ENCODE measurements at places on chromosomes 12 and 14.

DNA sequence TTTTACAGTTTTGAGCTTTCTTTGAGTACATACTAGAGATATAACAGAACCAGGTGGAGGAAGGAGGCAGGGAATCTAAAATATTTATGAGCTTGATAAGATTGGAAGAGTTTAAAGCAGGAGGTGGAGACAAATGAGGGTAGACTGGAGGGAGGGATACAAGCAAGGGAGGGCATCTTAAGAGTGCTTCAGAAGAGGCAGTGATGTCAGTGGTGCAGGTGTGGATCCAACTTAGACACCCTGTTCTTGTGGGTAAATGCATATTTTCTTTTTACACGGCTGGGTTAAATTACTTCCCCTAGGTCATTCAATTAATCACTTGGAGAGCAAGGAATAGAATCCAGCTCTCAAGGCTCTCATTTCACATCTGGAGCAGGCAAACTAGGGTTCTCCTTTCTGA is 146.1 kb upstream of the LRIG3 start:
- no peak for DNase-seq

- peak; percentile 45 for DNase-seq
Observed at GRCh38 chr12:57738661-57739237, at the start of gene AGAP2. TSS of gene AGAP2 (minus strand) at chr12:57738742. CDS start at chr12:57738246, 496 bp downstream.

GRCh38 chr12:119885549-119885948 is 8.4 kb upstream of the CIT start:
- no peak for DNase-seq

GRCh38 chr14:24311837-24312615 is 724 bp downstream of the LTB4R start:
- DNase-seq: no peak

GRCh38 chr12:109053382-109054123 is 1.2 kb downstream of the USP30 start:
- DNase-seq: no peak

DNA sequence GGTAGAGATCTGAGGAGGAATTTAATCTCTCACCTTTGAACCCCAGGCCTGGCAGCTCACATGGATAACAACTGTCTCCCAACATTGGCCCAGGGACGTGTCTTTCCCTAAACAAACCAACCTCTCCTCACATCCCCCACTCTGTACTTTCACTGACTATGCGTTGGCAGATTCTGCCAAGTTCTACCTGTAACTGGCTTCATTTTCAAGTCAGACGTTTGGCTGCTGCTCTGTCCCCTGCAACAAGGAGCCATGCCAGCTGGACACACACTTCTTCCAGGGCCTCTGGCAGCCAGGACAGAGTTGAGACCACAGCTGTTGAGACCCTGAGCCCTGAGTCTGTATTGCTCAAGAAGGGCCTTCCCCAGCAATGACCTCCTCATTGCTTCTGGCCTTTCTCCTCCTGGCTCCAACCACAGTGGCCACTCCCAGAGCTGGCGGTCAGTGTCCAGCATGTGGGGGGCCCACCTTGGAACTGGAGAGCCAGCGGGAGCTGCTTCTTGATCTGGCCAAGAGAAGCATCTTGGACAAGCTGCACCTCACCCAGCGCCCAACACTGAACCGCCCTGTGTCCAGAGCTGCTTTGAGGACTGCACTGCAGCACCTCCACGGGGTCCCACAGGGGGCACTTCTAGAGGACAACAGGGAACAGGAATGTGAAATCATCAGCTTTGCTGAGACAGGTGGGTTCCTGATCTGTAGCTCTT is at the start of gene INHBC:
Gene INHBC, plus strand, starts transcription at position 268 of the 707 bp plus-strand sequence. Its CDS starts 103 bp downstream, at position 371.
- DNase-seq: no peak

- no peak for DNase-seq
Observed at GRCh38 chr12:8886502-8887284, 27.6 kb upstream of the PHC1 start.

GRCh38 chr14:22849212-22849819 is 12.9 kb downstream of the MMP14 start:
- no peak for DNase-seq

DNA sequence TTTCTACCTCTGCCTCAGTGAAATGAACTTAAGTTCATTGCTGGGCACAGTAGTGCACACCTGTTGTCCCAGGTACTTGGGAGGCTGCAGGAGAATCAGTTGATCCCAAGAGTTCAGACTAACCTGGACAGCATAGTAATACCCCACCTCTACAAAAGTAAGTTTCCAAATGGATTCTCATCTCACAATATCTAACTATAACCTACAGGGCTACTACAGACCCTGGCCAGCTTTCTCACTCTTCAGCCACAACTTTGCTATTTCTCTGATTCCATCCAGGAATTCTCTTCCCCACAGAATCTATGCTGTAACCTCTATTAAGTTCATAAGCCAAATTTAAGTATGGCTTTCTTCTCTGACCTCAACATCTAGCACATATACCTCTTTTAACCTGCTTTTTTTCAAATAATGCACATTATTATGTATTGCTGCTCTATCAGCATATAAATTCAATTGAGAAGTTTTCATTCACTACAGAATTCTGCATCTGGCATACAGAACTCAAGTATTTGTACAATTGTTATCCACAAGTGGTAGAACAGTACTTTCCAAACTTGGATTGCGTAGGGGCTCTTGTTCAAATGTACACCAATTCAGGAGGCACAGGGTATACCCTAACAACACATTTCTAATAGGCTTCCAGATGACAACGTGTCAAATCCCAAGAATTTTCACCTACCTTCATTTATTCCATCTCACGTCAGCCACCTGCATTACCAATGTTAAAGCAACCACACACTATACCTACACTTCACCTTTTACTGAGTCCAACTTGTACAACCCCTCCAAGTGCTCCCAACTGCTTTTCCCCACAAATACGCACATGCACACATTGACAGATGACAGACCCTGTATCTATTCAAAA is 3.8 kb downstream of the RPS29 start:
- DNase-seq: no peak

DNA sequence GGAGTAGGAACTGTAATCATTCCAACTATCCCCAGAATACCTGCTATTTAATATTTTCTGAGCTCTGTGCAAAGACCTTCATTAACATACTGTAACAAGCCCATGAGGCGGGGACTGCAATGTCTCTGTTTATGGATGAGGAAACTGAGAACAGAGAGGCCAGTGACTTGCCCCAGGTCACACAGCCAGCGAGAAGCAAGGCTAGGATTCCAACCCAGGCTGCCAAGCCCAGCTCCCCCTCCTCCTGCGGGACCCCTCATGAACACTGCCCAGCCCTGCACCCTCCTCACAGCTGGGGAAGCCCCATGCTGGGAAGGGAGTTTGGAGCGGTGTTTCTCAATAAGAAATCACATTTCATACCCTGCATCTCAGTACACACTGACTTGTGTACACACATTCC is 10.9 kb downstream of the HVCN1 start:
- no peak for DNase-seq

DNA sequence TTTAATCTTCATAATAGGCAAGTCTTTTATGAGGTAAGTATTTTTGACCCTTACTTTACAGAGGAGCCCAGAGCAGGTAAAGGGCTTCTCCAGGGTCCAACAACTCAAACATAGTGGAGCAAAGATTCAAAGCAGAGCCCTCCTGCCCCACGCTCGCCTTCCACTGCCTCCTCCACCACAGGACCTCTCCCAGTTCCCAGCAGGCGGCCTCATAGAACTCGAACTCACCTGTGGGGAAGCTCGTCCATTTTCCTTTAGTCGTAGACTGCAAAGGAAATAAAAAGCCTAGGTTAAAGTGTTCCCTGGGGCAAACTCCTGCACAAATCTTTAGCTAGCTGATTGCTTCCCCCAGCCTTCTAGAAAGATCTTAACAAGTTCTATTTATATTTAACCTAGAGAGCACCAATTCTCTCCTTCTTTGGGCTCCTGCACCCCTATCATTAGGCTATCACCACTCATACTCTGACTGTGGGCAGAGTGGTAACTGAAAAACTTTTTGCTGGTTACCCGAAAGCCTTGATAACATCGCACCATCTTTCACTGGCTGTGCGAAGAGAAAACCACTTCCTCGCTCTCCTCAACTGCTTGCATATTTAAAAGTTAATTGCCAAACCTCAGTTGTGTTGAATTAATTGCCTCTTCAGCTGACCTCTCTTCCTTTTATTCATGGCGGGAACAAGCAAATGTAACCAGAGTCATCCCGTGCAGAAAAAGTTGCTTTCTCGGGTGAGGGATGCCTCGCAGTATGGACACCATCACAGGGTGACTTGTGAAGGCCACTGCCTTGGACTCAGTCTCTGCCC is 299.6 kb downstream of the DPF3 start:
- no peak for DNase-seq

DNA sequence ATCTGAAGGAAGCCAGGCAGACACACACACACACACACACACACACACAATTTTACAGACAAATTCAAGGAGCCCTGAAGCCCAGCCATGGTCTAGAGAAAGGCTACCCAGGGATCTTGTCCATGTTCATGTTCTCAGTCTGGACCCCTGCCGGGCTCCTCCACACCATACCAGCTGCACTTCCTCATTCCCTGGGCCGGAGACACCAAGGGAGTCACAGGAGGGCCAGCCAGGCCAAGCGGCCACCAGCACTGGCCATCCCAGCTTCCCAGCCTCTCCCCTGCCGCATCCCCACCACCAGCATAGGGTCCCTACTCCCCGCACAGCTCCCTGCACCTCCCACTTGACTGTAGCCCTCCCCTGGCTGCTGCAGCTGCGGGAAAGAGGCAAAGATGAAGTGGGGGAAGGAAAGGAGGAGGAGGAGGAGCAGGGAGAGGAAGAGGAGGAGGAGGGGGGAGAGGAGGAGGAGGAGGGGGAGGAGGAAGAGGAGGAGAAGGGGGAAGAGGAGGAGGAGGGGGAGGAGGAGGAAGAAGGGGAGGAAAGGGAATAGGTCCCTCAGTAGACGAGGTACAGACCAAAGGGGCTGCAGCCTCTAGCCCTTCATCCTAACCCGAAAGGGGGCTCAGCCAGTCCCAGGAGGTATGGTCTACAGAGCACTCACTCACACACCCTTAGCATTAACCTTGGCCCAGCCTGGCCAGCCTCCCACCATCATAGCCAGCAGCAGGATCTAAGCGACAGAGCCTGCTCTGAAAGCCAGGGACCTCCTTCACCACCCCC is 293.2 kb downstream of the DPF3 start:
- DNase-seq: no peak

GRCh38 chr14:57038689-57039088 is 228.4 kb upstream of the OTX2 start:
- no peak for DNase-seq

DNA sequence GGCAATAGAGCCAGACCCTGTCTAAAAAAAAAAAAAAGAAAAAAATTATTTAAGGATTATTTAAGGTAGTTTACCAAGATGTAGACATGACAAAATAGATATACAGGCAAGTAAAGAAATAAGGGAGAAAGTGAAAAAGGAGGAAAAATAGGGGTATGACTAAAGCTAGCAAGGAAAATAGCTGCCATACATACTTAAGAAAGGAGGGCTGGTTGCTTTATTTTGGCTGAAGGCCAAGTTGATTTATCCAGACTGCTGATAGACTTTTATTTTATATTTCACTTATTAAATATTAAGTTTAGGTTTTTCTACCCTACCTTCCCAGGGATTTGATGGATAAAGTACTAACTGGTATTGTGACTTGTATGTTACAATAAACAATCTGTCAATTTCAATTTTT is 8.3 kb upstream of the AEBP2 start:
- no peak for DNase-seq

- DNase-seq: peak; percentile 15
Observed at GRCh38 chr12:1630133-1630826, 1.2 kb downstream of the WNT5B start.

- no peak for DNase-seq
Observed at GRCh38 chr12:58313091-58313855, 371.9 kb downstream of the ATP23 start.

- DNase-seq: no peak
Observed at GRCh38 chr14:104750056-104750752, 2.7 kb upstream of the SIVA1 start.

DNA sequence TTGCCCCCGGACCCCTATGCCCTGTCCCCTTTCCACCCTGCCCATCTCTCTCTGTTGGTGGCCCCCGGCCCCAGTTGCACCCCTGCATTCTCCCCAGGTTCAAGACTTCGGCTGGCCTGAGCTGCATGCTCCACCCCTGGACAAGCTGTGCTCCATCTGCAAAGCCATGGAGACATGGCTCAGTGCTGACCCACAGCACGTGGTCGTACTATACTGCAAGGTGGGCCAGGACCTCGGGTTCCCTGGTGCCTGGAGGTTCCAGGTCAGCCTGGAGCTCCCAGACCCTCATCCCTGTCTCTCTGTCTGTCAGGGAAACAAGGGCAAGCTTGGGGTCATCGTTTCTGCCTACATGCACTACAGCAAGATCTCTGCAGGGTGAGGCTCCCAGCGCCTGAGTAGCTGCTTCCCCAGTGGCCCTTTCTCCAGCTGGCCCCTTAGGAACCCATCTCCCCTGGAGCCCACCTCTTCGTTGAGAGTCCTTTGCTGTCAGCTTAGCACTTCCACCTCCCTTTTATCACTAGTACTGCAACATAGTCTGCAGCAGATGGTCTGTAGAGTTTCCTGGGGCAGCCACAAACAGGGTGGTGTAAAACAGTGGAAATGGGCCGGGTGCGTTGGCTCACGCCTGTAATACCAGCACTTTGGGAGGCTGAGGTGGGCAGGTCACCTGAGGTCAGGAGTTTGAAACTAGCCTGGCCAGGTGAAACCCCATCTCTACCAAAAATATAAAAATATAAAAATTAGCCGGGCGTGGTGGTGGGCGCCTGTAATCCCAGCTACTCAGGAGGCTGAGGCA is 5.8 kb downstream of the TNS2 start:
- no peak for DNase-seq

- DNase-seq: no peak
Observed at GRCh38 chr14:99531251-99532096, 50.3 kb downstream of the CCNK start.

- no peak for DNase-seq
Observed at GRCh38 chr14:38202444-38203191, 5.1 kb upstream of the SSTR1 start.

GRCh38 chr12:3961591-3961990 is 88.4 kb upstream of the PARP11 start:
- DNase-seq: no peak

DNA sequence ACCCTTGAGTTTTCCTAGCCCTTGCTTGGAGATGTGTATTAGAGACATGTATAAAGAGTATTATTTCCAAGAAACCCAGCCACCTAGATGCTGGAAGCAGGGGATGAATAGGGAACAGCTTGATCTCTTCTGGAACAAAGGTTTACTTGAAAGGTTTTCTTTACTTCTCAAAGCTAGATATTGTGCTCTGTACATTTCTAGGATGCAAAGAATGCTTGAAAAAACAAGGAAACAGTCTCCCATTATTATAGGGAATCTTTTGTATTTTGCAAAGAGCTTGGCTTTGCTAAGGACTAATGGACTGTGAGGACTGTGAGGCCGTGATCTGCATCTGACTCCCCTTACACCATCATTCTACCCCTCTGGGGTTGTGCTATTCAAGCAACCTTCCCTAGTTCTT is 77.9 kb downstream of the PRICKLE1 start:
- DNase-seq: no peak
